T-cell (primary cell): ENCODE measurements at places on chromosomes 16 and 17. TPM values are rescaled to one million over a fixed set of nuclear protein-coding genes. Genes with fewer than 3 reads are reported as not detected.

The CDH3 gene
- 0.36 TPM for total RNA-seq

The IGFALS gene
- 1.1 TPM for total RNA-seq

DNA sequence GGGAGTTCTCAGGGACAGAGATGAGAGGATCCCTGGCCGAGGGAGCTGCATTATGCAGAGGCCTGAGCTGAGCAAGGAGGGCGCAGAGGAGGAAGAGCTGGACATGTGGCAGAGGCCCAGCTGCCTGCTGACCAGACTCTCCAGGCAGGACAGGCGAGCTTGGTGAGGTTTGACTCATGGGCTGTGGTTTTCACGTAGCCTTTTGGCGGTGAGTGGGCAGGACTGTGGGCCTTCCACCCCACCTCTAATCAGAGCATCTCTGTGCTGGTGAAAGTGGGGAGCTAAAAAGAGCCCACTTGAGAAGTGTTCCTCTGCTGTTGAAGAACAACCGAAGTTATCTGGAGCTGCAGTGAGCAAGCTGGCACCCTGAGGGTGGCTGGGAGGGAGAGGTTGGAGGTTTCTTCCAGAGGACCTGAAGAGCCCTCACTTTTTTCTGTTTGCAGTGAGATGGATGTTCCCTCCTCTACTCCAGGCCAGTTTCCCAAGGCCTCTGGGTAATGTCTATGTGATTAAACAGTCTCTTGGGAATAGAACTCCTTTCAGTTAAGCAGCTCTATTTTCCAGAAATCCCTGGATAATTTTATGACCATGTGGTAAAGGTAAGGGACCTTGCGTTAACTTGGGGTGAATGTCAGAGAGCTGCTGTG is 11.9 kb downstream of the EPN2 start:
- H3K4me3 ChIP-seq = no peak overlapping the region
- H3K36me3 ChIP-seq = no peaks in the 10 kb centered on the region
- H3K4me1 ChIP-seq = no peaks in the 10 kb centered on the region
- H3K27ac ChIP-seq = no peak overlapping the region

The KRT39 gene
- not detected for total RNA-seq

DNA sequence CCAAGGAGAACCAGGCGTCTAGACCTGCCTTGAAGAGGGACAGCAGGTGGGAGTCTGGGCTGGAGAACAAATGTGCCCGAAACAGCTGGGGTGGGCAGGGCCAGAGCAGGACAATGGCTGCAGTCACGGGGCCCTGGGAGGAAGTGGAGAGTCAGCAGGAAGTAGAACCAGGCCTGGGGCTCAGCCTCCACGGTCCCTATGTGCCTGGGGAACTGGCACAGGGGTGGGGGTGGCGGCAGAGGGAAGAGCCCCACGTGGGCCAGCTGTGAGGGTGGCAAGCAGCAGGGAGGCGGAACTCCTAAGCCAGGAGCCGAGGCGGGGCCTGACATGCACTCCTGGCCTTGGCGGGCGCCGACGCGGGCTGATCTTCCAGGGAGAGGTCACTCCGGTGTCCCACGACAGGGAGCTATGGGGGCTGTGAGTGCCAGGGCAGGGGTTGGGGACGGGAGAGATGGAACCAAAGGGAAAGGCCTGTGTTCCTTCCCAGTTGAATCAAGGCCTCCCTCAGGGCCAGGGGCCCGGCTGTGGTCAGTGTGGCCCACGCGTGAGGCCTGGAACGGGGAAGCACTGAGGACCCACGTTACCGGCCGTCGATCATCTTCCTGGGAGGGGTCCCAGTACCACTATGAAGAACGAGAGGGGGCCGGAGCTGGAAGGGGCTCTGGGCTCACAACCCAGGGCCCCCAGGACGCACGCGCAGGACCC is 42.7 kb downstream of the TIMM22 start:
- no peak overlapping the region for H3K4me3 ChIP-seq
- H3K4me1 ChIP-seq = no peaks in the 10 kb centered on the region
- DNase-seq = no peak
- H3K36me3 ChIP-seq = no peaks in the 10 kb centered on the region
- H3K27me3 ChIP-seq = no peaks in the 10 kb centered on the region

GRCh38 chr17:57466017-57466471 is 209.7 kb downstream of the MSI2 start:
- peaks cover 13% of the 10 kb centered on the region for H3K4me1 ChIP-seq
- H3K36me3 ChIP-seq = no peaks in the 10 kb centered on the region
- no peaks in the 10 kb centered on the region for H3K27me3 ChIP-seq
- DNase-seq = no peak
- no peak overlapping the region for H3K27ac ChIP-seq

DNA sequence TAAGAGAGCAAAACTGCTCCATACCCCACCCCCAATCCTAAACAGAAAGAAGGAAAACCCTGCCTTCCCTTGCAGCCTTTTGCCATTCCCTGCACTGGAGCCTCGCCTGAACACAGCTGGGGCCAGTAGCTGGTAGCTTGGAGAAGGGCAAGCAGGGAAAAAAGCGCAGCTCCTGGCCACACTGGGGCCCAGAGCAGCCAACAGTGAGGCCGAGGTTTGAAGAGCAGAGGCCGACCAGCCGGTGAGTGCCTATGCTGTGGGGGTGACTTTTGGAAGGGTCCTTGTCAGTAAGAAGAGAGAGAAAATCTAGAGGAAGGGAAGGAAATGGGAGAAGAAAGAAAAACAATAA is 3.2 kb upstream of the HOXB9 start:
- H3K4me3 ChIP-seq = no peak overlapping the region
- H3K4me1 ChIP-seq = peaks cover 8% of the 10 kb centered on the region
- peaks cover 93% of the 10 kb centered on the region for H3K27me3 ChIP-seq
- H3K36me3 ChIP-seq = no peaks in the 10 kb centered on the region

The THRA gene
- total RNA-seq = 30.4 TPM

The SLC38A8 gene
- total RNA-seq = not detected
